ENCODE measurements at places on chromosomes 11 and 22. TPM values are rescaled to one million over a fixed set of nuclear protein-coding genes. Genes with fewer than 3 reads are reported as not detected.

- no peak for DNase-seq
These were observed 59.0 kb upstream of the PDE3B start for GRCh38 chr11:14584595-14584994.

GRCh38 chr11:114478001-114478410, 38.7 kb downstream of the REXO2 start:
- DNase-seq, result no peak

DNA sequence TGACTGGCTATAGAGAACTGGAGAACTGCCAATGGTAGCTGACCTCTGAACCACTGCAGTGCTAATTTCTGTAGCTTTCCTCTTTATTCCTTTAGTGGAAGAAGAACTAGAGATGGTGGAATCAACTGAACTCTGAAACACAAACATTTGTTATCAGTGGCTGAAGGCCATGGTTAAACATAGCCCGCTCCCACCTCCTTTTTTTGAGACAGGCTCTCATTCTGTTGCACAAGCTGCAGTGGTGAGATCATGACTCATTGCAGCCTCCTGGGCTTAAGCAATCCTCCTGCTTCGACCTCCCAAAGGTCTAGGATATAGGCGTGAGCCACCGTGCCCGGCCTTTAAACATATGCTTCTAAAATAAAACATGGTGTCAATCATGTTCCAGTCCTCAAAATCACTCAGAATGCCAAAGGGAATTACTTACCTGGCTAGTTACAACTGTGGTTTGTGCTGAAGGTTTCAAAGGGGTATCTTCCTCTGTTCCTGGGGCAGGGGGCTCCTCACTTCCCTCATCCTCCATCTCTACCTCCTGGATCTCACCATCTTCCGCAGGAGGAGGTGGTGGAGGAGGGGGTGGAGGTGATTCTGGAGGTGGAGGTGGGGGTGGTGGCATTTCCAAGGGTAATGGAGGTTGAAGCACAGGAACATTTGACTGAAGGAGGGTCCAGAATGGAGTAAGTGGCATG, 9.0 kb upstream of the AGBL2 start:
- no peak for DNase-seq

DNA sequence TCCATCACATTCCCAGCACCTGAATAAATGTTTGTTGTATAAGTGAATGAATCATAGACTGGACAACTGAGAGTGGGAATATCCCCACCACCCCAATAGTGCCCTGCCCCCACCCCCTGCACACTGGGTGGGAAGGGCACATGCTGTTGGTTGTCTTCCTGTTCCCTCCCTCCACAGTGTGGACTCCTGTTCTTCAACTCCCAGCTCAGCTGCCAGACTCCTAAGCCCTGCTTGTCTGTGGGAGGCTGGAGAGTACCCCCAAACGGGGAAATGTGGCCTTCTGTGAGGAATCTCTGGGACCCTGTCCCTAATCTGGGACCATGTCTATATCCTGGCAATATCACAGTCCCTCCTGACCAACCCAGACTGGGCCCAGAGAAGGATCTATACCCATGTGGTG, 5.5 kb upstream of the MYOD1 start:
- DNase-seq, result no peak

Gene FOLR1
- polyA plus RNA-seq, result not detected

GRCh38 chr22:26461188-26461810, 22.3 kb downstream of the HPS4 start:
- no peak for DNase-seq

DNA sequence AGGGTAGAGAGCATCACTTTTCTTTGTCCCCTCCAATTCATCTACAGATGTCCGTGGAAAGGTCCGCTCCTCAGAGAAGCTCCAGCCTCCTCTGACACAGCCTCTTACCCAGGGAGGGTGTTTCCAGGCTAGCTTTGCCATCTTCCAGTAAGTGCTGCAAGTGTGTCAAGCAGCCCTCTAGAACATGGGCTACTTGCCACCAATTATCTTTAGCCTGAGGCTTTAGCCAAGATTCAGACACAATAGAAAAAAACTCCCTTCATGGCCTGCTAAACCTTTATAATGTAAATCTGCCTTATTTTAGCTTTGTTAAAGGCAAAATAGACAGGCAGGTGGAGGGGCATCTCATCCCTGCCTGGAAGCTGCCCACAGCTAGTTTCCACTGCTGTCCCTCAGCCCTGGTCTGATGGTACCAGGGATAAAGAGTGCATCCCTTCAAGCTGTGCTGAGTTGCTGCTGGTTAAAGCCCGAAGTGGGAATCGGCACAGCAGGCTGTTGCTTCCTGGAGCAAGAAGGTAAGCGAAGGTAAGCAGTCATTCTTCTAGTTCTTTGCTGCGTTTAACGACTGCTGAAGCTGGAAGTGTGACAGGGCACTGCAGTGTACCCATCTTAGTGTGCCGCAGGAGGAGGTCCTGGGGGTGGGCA, 190.1 kb upstream of the E2F8 start:
- DNase-seq, result no peak

GRCh38 chr11:844693-845644, 2.3 kb downstream of the TSPAN4 start:
- DNase-seq, result peak; percentile 47

GRCh38 chr11:19683862-19684491, 28.7 kb upstream of the NAV2 start:
- no peak for DNase-seq

GRCh38 chr11:66467756-66468155, 1.1 kb downstream of the PELI3 start:
- DNase-seq, result no peak

DNA sequence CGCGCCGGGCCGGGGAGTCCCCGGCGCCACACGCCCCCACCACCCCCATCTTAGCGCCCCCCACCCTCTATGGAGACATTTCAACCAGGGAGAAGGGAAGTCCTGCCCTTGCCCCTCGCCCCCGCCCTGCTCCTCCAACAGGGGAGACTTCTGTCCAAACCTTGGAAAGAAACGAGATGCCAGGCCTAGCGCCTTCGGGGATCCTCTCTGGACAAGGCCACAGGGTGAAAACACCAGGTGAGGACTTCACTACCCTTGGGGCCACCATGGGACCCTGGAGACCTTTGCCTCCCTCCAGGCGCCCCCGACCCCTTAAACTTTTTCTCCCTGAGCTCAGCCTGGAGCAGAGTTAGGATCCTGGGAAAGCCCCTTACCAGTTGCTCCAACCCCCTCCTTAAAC, 11.6 kb upstream of the NPAS4 start:
- no peak for DNase-seq

- DNase-seq, result no peak
These were observed 46.5 kb downstream of the POLD3 start for GRCh38 chr11:74638869-74639268.

Gene SERPIND1
- polyA plus RNA-seq, result not detected

DNA sequence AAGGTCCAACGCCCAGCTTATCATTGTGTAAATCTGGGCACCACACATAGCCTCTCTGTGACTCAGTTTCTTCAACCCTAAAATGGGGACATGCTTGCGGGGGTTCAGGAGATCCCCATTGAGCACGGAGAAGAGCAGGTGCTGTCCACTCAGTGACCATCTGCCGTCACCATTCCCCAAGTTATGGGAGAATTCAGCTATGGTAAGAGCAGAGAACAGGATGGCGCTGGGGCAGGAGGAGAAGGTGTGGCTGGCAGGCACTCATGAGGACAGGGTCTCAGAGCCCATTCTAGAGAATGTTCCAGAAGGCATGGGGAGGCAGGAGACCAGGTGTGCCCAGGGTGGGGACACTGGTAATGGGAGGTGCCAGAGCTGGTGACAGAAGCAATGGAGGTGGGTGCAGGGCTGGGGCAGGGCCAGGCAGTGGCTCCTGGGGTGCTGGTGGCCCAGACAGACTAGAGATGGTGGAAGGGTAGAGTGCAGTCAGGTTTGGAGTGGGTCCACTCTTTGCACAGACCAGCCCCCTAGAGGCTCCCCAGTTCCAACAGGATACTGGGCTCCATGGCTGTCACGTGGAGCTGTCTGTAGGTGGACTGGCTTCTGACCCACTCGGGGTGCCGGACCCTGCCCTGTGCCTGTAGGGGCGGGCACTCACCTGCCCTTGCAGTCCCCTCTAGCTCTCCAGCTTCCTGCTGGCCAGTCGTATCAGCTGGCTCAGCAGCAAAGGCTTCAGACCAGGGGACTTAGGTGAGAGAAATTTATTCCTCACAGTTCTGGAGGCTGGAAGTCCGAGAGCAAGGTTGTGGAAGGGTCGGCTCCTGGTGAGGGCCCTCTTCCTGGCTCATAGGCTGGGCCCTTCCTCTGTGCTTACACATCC, 84.7 kb downstream of the CDKN1C start:
- no peak for DNase-seq

- no peak for DNase-seq
These were observed 21.5 kb downstream of the FADS3 start for GRCh38 chr11:61869708-61870451.
